ENCODE measurements at places on chromosomes 1 and 21.

DNA sequence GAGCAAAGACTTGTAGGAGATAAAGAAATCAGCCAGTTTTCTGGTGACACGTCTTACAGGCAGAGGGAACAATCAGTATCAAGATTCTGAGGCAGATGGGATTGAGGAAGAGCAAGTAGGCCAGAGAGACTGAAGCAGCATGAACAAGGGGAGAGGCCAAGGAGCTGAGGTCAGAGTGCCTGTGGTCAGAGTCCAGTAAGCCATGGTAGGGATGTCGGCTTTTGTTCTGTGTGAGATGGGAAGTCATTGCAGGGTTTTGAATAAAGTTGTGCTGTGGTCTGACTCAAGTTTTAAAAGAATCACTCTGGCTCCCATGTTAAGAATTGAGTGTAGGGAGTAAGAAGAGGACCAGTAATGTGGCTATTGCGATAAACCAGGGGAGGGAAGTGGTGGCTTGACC is 85.9 kb upstream of the IVNS1ABP start:
- DNase-seq, result no peak

- no peak for DNase-seq
These were observed 403 bp downstream of the CCNL2 start for GRCh38 chr1:1398677-1399186.

DNA sequence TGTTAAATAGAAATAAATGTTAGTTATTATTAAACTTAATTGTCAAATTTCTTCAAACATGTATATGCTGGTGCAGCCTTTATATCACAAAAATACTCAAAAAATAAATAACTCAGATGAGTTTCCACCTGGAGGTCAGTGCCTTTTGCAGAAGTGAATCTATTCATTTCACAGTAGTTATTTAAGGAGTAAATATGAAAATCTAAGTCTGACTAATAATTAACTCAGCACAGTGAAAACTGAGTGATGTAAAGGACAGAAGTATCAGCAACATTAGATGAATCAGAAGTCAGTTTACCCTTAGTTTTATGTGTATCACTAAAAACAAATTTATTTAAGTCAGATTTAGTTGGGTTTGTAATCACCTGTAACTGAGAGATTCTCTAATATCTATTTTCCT is 2135.4 kb downstream of the MRPL39 start:
- DNase-seq, result no peak

GRCh38 chr1:208189716-208190115 is 54.5 kb downstream of the PLXNA2 start:
- no peak for DNase-seq

DNA sequence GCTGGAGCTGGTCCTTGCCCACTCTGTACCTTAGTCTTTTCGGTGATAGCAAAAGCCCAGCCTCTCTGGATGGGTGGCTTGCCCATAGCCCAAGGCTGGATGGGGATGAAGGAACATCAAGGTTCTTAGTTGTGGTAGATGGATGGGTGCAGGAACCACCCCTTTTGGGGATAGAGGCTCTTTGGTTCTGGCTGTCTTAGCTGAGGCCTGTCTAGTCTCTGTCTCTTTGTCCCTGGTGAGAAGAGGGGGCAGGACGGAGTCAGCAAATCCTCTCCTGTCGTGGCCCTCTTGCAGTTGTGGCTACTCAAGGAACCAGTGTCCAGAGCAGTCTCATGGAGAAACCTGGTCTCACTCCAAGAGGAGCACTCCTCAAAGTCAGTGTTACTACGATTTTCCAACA is 8.5 kb downstream of the VANGL2 start:
- no peak for DNase-seq

DNA sequence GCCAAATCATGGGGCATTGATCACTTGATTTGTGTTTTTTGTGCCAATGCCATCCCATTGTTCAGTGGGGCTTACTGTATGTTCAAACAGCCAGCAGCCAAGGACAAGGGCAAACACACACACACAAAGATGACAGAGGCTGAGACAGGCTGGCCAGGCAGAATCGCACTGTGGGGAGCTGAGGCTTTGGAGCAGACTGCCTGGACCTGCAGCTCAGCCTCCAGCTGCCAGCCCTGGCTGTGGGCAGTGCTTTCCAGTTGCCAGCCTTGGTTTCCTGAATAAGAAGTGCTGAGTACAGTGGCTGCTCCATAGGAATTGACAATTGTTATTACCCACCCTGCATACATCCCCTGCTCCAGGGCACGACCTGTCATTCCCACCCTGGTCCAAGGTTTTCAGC is 16.9 kb upstream of the PCP4 start:
- no peak for DNase-seq

DNA sequence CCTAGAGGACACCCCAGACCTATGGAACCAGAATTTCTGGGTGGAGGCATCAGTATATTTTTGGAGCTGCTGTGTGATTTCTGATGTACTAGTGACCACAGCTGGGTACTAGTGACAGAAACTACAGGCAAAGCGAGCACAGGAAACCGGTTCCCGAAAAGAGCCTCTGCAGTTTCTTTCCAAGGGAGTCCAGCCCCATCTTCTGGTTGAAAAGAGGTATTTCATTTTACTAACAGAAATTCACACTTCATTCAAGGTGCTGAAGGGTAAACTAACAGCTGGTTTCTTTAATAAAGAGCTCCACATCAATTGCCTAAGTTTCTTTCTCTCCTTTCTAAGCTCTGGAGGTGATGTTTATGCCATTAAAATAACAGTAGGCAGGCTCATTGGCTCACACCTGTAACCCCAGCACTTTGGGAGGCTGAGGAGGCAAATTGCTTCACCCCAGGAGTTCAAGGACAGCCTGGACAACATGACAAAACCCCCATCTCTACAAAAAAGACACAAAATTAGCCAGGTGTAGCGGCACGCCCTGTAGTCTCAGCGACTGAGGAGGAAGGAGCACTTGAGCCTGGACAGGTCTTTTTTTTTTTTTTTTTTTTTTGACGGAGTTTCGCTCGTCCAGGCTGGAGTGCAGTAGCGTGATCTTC is 22.0 kb downstream of the THAP3 start:
- no peak for DNase-seq

DNA sequence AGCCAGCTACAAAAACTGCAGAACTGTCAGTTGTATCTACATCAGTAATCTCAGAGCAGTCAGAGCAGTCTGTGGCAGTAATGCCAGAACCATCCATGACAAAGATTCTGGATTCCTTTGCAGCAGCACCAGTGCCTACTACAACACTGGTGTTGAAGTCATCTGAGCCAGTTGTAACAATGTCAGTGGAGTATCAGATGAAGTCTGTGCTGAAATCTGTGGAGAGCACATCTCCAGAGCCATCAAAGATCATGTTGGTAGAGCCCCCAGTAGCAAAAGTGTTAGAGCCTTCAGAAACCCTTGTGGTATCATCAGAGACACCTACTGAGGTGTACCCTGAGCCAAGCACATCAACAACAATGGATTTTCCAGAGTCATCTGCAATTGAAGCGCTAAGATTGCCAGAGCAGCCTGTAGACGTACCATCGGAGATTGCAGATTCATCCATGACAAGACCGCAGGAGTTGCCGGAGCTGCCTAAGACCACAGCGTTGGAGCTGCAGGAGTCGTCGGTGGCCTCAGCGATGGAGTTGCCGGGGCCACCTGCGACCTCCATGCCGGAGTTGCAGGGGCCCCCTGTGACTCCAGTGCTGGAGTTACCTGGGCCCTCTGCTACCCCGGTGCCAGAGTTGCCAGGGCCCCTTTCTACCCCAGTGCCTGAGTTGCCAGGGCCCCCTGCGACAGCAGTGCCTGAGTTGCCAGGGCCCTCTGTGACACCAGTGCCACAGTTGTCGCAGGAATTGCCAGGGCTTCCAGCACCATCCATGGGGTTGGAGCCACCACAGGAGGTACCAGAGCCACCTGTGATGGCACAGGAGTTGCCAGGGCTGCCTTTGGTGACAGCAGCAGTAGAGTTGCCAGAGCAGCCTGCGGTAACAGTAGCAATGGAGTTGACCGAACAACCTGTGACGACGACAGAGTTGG is 7.3 kb downstream of the SON start:
- DNase-seq, result no peak

DNA sequence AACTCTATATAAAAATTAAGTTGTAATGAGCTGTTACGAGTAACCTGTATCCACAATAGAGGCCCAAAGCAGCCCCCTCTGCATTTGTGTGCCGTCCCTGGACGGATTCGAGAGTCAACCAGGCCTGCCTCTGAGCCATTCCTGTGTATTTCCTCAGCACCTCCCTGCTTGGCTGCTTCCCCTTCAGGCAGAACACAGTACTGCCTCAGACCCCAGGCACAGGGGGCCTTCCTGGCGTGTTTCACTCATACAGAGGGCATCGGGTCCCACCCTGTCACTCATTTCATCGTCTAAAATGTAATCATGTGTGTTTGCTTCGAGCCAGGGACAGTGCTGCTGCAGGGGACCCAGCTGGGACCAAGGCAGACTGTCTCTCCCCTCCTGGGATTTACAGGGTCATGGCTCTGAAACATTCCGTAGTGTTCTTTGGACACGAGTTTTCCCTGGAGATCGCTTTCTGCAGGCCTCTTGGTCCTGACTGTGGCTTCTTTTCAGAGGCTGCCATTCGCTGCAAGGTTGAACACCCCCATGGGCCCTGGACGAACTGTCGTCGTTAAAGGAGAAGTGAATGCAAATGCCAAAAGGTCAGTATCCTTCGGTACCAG is 19.4 kb downstream of the LGALS8 start:
- no peak for DNase-seq

DNA sequence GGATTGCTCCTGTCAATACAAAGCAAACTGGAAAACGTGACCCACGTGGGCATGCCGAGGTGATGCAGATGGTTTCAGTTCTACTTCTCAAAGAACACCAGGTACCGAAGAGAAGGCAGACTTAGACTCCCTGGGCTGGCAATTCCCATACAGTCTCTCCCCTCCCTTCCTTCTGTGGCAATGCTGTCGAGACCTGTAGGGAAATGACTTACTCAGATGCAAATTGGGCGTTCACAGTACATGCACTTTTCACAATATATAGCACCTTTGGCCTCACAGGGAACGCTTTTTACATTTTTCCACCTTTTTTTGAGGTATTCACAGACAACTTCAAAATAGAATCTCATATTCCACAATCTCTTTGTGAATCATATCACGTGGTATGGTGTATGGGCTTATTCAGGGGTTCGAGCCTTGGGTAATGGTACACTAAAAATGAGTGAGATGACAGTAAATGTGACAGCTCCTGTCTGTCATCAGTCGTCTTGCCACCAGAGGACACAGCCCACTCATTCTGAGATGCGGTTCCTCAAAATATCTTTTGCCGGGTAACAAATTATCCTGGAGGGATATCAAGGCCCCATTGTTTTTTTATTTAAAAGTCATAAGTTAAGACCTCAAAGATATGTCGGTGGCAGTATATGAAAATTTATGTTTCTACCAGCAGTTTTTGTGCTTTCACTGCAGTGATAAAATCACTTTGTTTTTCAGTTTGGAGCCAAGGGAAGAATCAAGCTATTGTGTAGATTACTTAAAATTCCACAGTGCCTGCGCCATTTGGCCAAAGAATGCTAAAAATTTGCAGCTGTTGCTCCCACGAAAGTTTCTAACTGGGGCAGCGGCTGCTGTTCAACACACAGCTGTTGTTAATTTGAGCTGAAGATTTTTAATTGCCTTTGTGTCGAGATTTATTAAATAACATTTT is 168.4 kb downstream of the ZZZ3 start:
- DNase-seq, result no peak

GRCh38 chr21:42572906-42573495 is 59.3 kb downstream of the SLC37A1 start:
- no peak for DNase-seq

- no peak for DNase-seq
These were observed 37.2 kb downstream of the SETD4 start for GRCh38 chr21:36023092-36023480.

All from NCI-H1092 (cell line).